ENCODE measurements at places on chromosomes 13 and 19. TPM values are rescaled to one million over a fixed set of nuclear protein-coding genes. Genes with fewer than 3 reads are reported as not detected.

Gene FAM216B
- total RNA-seq: not detected

- H3K4me1 ChIP-seq: no peaks in the 10 kb centered on the region
- no peak overlapping the region for H3K4me3 ChIP-seq
- H3K27me3 ChIP-seq: no peaks in the 10 kb centered on the region
- DNase-seq: no peak
- no peak overlapping the region for H3K27ac ChIP-seq
These were observed 484.8 kb downstream of the PCDH9 start for GRCh38 chr13:66745307-66745706.

Gene ZFP82
- 8.2 TPM for total RNA-seq

DNA sequence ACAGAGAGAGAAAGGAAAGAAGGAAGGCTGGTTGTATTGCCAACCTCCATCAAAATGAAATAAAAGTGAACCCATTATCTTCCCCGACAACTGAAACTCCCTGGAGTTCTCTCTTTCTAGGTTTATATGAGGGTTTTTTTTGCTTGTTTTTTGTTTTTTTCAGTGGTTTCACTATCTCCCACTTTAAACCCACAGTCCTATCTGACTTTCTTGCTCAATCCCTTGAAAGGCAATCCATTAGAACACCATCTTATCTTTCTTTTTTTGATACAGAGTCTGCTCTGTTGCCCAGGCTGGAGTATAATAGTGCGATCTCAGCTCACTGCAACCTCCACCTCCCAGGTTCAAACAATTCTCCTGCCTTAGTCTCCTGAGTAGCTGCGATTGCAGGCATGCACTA, 158.0 kb upstream of the MIR17HG start:
- no peaks in the 10 kb centered on the region for H3K36me3 ChIP-seq
- no peaks in the 10 kb centered on the region for H3K27me3 ChIP-seq
- H3K4me3 ChIP-seq: no peak overlapping the region
- no peak for DNase-seq
- no peaks in the 10 kb centered on the region for H3K4me1 ChIP-seq
